CD8-positive, alpha-beta memory T cell (primary cell): ENCODE measurements at places on chromosomes 6 and 20.

DNA sequence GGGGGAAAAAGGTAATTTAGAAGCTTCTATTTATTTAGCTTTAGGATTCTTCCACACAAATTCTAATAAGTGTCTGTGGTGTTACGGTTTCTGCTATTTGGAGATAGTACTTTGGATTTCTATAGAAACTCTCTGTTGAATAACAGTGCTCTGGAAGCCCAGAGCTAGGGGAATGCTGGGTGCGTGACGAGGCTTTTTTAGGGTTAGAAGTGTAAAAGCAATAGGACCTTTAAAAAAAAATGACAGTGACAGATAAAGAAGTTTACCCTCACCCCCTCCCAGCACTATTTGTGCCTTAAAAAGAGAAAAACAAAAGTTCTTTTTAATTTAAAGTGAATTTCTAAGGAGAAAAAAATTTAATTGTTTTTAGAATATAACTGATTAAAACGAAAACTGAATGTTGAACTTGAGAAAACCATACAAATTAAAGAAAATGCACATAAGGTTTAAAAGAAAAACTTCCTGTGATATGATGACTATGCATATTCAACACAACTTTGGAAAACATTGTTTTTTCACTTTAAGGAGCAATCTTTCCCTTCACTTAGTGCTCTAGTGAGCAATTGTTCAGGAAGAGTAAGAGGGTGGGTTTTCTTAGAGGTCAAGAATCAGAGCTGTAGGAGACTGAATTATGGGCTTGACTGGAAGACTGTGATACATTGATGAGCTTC, 89.6 kb upstream of the RIPOR2 start:
- no peak overlapping the region for H3K4me3 ChIP-seq
- H3K27me3 ChIP-seq: no peaks in the 10 kb centered on the region
- no peak for DNase-seq
- peaks cover 35% of the 10 kb centered on the region for H3K4me1 ChIP-seq
- H3K27ac ChIP-seq: no peak overlapping the region

DNA sequence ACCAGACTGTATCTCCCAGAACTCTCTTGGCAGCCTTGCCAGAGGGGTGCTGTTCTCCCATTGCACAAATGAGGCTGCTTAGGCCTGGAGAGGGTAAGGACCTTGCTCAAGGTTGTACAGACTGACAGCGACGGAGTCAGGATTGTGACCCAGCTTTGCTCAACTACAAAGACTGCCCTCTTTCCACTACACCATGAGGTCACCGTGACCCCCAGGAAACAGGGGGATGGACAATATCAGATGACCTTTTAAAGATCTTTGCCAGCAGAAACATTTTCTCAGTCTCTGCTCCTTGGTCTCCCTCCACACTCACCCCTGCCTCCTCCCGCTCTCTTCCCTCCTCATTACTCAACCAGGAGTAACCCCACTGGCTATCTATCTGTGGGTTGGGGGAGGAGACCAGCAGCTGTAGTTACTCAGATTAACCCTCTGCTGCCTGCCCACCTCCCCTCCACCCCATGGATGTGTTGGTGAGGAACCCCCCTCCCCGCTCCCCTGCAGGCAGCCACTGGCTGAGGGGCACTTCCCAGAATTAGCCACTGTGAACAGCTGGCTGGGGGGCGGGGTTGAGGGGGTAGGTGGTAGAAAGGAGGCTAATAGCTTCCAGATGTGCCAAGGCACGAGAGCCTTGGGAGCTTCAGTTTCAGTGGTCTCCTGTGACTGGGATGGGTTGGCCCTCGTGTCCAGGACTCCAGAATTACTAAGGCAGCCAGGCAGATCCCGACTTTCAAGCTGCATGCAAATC, 26.9 kb upstream of the MRPS18A start:
- DNase-seq: no peak
- no peak overlapping the region for H3K27ac ChIP-seq
- no peaks in the 10 kb centered on the region for H3K27me3 ChIP-seq

DNA sequence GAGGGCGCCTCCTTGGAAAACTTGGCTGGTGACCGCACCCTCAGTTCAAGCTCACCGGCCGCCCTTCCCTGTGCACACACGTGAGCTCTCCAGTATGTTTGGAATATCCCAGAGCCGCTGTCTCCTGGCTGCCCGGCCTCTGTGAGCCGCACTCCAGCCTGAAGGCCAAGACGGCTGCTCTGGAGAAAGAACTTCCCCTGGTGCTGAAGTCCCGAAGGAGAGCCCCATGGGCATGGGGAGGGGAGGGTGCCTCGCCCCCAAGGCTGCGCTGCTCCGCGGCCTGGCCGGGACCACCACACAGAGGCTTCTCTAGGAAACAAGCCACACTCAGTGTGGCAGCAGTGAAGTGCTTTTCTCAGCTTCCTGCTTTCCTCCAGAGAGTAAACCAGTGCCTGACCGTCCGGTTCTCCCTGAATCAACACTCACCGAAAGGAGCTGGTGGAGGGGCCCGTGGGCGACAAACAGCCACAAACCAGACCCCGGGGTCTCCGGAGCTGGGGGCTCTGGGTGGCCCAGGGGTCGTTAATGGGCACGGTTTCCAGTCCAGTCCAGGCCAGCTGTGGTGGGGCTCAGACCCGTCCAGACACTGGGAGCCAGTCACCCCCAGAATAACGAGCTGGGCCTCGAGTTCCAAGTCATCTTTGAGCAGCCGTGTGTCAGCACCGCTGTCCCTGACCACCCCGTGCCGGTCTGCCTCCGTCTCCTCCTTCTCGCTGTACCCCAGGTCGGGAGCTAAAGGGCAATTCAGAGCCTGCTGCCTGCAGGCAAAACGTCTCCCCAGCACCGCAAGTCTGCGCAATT, 87.4 kb upstream of the BHLHE23 start:
- no peaks in the 10 kb centered on the region for H3K4me1 ChIP-seq
- peak; percentile 27 for DNase-seq
- H3K27me3 ChIP-seq: peaks cover 11% of the 10 kb centered on the region
- H3K4me3 ChIP-seq: no peak overlapping the region
- no peak overlapping the region for H3K27ac ChIP-seq

- H3K4me1 ChIP-seq: no peaks in the 10 kb centered on the region
- no peaks in the 10 kb centered on the region for H3K36me3 ChIP-seq
- DNase-seq: no peak
Observed at GRCh38 chr20:57647006-57647932, 27.0 kb upstream of the ZBP1 start.
